Fibroblast of skin of back (primary cell): ENCODE measurements at places on chromosomes 5 and 9.

GRCh38 chr9:125433461-125434011, 171.9 kb downstream of the GAPVD1 start:
- DNase-seq, result no peak

DNA sequence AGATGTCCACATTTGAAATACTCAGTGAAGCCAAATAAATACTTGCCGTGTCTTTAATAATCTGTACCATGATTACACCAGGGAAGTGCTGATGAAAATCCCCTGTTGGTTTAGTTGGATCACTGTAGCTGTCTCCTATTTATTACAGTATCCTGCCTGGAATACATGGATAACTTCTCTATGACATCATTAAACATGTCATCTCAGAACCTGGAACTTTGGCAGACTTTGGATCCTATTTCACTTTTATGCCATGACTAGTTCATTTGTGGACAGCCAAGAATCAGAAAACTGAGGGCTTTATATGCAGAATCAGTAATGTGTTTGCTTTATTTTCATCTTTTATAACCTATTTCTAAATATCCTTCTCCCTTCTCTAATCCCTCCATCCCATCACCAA, at the start of gene TXNDC8:
Gene TXNDC8 (minus strand): TSS at position 137 of the 400 bp plus-strand sequence.
- peak; percentile 57 for DNase-seq

DNA sequence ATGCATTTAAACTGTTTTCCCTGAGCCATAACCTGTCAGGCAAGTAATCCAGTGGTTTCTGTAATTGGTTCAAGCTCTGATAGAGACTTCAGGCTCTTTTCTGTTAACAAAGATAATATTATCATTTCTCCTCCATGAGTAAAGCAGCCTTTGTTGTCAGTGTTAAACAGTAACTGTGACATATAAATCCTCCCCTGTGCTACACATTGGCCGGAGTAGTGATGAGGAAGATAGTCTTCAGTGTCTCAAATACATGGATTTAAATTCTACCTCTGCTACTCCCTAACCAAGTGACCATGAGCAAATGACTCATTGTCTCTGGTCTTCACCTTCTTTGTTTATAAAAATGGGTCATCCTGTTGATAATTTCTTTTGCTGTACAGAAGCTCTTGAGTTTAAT, 615.5 kb upstream of the CHD1 start:
- no peak for DNase-seq

DNA sequence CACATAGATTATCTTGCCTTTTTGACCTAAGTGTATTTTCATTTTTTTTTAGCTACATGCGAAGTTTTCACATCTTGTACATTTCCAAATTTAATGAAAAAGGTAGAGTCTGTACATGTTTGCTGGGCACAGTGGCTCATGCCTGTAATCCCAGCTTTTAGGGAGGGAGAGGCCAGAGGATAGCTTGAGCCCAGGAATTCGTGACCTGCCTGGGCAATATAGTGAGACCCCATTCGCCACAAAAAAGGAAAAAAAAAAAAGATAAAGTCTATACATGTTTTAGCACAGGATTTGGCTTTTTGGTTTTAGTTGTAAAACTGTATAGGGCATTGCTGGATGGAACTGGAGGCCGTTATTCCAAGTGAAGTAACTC, 28.8 kb downstream of the RAI14 start:
- no peak for DNase-seq

- DNase-seq, result no peak
Observed at GRCh38 chr5:40074826-40075225, 604.9 kb upstream of the PTGER4 start.

GRCh38 chr9:119533504-119533903, 164.3 kb upstream of the BRINP1 start:
- DNase-seq, result no peak

DNA sequence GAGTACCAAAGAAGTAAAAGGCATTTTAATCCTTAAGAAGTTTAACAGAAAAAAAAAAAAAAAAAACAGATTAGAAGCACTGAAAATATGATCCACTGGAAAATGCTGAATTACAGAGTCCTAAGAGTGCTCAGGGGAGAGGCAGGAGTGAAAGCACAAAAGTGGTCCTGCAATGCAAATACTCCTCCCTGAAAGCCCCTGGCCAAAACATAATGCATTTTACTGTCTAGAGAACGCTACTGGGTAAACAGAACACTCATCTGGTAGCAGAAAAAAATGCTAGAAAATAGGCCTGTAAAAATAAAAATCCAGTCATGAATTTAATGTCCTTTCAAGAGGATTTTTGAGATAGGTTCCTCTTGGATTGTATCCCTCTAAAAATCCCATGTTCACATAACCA, 81.9 kb downstream of the ADAMTS12 start:
- DNase-seq, result no peak
